ENCODE measurements at places on chromosomes 11 and 22.

DNA sequence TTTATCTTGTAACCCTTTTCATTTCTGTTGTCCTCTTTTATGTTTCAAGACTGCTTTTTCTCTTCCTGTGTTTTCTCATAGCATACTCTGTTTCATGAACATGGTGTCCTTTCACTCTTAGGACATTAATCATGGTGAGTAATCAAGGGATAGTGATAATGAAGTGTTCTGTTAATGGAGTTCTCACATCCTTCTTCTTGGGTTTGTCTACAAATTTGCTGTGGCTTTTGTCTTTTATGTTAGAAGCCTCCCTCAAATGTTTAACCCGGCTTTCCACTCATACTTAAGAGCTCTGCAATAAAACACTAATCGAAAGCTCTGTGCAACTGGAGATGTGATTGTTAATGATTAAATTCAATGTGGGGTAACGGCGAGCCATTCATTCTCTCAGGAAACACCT lies 593.6 kb downstream of the NELL1 start:
- DNase-seq, result no peak

DNA sequence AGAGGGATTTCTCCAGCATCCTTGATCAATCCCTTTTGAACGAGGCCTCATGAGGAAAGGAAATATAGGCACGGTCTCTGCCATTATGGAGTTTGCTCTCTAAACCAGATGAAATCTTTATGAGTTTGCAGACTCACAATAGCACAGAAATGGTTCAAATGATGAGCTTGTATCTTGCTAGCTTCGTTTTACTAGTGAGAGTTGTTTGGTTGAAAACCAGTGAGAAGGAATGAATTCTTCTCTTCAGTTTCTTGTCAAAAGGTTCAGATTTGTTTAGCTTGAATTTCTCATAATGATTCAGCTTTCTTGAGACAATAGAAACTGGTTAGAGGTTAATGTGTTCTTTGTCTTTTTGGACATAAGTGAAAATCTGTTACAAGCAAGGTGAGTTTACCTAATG lies 92.7 kb downstream of the ZBTB16 start:
- DNase-seq, result no peak

DNA sequence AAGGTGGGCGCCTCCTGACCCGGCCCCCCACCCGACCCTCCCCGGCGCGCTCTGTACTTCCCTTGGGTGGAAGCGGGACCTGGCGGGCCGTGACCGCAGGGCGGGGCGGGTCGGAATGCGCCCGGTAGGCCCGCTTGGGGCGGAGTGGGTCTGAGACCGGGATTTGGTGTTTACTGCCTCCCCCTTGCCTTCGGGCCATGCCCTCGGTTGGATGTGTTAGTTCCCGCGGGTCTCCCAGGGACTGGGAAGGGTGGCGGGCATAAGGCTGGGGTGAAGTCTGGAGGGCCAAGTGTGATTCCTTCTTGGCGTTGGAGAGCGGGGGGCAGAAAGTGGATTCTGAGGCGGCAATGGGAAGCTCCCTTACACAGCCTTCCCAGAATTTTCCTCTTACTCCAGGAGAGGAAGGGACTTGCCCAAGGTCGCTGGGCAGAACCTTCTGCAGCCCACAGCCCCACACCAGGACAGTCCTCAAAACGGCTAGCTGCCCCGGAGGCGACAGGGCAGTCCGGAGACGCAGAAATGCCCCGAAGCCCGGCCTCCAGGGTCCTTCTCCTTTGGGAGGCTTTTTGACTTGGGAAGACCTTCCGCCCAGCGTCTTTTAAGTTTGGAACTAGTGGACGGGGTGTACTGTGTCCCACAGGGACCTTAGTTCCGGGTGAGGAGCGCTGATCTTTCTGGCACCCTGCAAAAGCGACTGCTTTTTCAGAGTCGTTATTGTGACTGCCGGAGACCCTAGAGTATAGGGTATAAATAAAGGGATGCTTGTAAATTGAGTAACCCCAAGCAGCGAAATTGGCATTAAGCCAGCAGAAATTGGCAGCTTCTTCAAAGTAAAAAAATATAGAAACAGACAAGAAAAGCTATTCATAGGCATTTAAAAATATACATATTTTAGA lies 647 bp downstream of the SWAP70 start:
- DNase-seq, result no peak

GRCh38 chr11:67195971-67196456 lies 70.3 kb upstream of the GRK2 start:
- peak; percentile 59 for DNase-seq

GRCh38 chr11:66612458-66612857 lies 4.0 kb upstream of the RBM14 start:
- DNase-seq, result no peak

DNA sequence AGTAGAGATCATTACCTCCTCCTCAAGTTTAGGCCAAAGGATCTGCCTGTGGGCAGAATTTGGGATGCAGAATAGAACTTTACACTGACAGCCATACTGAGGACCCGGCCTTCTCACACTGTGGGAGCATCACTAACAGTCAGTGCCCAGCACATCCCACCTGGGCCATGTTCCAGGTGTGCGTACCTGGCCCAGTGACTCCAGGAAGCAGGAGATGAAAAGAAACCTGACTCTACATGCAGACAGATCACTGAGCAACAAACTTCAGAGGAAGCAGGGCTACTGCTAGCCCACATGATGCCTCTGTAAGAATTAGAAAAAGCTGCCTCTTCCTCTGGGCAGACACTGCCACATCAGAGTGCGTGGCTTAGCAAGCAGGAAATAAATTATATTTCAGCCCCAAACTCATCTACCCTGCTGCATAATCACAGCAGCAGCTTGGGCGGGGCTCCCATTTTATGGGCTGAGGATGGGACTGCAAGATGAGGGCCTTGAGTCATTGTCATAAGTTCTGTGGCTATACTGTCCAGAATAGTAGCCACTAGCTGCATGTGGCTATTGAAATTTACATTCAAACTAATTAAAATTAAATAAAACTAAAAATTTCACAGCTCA lies 6.0 kb upstream of the LMO2 start:
- peak; percentile 36 for DNase-seq

DNA sequence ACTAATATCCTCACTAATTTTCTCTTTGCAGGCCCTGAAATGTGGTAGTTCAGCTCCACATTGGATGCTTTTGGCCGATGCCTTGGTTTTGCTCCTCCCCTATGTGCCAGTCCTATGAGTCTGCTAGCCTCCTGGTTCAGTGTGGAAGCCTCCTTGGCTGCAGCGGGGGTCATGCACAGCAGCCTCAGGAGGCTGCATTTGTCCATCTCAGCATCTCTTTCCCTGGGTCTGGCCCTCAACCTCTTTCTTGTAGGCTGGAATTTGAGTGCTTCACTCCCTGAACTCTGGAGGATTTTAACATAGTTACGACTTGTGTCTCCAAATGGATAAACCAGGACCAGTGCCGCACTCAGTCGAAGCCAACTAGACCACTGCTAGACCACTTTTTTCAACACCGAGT lies 34.9 kb downstream of the SCUBE2 start:
- no peak for DNase-seq

GRCh38 chr11:66142370-66143263 lies 72.5 kb downstream of the PACS1 start:
- DNase-seq, result peak; percentile 17

DNA sequence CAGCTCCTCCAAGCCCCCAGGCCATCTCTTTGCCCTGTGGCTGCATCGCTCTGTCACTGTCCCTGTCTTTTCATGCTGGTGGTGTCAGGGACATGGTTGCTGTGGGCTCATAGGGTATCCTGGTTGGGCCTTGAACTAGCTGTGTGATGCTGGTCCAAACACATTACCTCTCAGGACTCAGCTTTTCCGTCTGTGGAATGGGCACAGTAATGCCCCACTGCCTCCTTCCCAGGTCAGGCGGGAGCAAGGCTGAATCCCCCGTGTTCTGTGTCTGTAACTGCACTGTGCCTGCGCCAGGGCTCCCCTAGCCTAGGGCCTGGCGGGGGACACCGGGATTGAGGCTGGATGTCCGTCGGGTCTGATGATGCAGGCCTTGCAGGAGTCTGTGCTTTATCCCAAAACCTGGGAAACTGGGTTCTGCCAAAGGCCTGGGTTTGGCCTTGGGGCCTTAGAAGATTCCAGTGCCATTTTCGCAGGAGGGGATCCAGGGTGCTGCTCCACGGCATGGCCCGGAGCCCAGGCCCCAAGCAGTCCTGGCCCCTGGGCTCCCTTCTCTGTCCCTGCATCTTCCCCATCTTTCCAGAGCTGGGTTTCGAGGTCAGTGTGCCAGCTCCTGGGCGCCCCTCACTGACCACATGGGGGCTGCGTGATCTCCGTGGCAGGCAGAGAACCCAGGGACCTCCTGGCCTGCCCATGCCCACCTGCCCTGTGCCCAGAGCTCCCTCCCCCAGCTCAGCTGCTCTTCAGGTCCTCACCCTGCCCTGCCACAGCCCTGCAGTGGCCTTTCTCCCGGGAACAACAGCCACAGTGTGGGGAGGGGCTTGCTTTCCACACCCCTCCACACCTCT lies 32.7 kb upstream of the CELSR1 start:
- DNase-seq, result no peak

- DNase-seq, result no peak
Measured at GRCh38 chr11:85679576-85679975, 6.4 kb downstream of the CCDC89 start.

DNA sequence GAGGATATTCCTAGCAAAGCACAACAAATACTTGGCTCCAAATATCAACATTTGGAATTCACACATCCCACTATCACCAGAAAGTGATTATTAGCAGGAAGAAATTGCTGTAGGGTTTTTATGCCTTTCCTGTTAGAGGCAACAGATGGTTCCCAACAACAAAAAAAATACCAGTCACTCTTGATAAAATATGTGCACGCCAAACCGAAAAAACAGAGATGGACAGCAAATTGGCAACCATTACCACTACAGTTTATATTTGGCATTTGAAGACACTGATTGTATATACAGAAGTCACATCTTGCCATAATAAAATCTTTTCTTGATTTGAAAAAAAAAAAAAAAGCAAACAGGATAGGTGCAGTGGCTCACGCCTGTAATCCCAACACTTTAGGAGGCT lies 78.2 kb downstream of the TMPRSS5 start:
- DNase-seq, result no peak

DNA sequence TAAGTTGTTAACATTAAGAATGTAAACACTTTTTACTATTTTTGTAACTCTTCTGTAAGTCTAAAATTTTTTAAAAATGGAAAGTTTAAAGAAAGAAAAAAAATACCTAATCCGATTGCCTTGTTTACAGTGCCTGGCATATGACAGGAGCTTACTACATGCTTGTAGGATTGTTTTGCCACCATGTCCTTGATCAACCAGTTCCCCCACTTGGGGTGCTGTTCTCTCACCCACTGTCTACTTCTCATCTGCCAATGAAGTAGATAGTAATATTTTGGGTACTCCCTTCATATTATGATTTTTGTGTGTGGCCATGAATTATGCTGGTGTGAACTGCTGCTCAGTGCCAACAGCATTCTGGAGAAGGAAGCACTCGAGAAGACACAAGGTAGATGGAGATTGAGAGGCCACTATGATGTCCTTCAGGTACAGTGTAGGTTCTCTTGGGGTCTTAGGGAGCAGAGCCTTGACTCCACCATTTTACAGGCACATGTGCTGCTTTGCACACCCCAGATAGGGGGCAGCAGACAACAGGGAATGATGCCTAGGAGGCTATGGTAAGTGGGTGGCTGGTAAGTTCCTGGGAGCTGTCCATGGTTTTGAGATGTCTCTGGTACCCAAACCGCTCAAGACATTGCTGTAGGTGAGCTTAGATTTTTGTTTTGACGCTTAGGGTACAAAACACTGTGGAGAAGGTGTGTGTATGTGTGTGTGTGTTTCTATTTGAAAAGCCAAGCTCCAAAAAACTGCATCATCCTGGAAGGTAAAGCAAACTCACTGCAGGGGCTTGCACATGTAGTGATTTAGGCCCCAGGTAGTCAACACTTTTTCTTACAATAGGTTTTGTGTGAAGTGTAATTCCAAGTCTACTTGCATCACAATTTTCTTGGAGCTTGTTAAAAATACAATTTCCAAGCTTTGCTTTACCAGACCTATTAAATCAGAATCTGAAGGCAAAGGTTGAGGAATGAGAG lies 494.5 kb upstream of the LARGE1 start:
- DNase-seq, result peak; percentile 73

- DNase-seq, result peak; percentile 82
Measured at GRCh38 chr22:26648528-26649388, 8.6 kb upstream of the MIAT start.

DNA sequence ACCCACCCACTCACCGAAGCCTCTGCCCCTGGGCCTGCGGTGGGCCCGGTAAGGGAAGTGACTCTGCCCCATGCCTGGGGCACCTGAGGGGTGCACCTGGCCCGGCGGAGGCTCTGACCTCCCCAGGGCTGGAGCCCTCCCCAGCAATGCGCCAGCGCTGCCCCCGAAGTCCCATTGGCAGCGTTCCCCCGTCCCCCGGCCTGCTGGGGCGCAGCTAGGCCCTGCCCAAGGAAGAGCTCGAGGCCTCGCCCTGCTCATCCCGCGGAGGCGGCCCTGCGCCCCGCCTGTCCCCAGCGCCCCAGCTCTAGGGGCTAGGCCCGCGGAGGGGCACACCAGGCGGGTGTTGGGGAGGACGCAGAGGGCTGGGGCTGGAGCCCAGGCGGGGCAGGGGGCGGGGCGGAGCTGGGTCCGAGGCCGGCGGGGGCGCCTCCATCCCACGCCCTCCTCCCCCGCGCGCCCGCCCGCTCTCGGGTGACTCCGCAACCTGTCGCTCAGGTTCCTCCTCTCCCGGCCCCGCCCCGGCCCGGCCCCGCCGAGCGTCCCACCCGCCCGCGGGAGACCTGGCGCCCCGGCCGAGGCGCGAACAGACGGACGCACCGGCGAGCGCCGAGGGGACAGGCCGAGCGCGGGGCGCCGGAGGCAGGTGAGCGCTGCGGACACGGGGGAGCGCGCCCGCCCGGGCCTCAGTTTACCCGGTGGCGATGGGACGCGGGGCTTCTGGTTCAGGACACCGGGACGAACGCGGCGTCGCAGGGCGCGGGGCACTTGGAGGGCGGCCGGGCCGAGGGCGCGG lies at the start of gene EPS8L2:
Gene EPS8L2, plus strand, starts transcription at position 586 of the 793 bp plus-strand sequence. CDS start 3,177 bp downstream, outside the sequence.
- DNase-seq, result no peak

DNA sequence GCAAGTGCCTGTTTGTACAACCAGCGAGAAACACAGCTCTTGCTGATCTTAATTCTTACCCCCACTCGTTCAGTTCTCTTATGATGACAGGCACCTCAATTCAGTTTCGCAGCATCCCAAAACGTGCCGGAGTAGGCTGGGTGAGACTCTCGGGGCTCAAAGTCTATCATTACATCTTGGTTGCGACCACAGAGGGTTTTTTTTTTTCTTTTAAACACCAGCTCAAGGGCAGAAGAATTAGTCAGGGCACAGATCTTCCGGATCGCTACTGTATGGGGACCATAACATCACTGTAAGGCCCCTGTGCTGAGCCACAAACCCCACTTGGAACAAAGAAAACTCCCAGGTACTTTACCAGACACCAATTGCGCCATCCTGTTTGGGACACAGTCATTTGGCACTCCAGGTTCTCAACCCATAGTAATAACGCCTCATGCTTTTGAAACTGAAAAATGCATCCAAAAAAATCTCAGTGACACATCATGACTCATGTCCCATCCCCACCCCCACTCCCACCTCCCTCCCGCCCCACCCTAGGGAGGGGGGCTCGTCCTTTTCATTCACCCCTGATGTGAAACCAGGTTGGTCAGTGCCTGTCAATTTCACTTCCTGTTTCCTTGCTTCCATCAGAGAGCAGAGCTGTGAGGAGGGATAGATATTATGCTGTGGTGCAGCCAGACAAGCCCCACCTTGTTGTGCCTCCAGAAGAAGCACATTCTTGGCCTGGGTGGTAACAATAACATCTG lies 41.0 kb upstream of the CD5 start:
- peak; percentile 96 for DNase-seq

Measured in MV-4-11 (cell line).